ENCODE measurements at places on chromosomes 3 and 15. TPM values are rescaled to one million over a fixed set of nuclear protein-coding genes. Genes with fewer than 3 reads are reported as not detected.
A peak's percentile ranks its signal among the peaks of the same experiment; 100 is the strongest.

Gene ACKR2
- total RNA-seq, result not detected

GRCh38 chr15:101702077-101702476 is 22.2 kb downstream of the TARS3 start:
- peaks cover 77% of the 10 kb centered on the region for H3K36me3 ChIP-seq
- H3K27ac ChIP-seq, result no peak overlapping the region
- no peaks in the 10 kb centered on the region for H3K27me3 ChIP-seq
- H3K4me1 ChIP-seq, result no peaks in the 10 kb centered on the region

Gene GPR15
- total RNA-seq, result 5.7 TPM

DNA sequence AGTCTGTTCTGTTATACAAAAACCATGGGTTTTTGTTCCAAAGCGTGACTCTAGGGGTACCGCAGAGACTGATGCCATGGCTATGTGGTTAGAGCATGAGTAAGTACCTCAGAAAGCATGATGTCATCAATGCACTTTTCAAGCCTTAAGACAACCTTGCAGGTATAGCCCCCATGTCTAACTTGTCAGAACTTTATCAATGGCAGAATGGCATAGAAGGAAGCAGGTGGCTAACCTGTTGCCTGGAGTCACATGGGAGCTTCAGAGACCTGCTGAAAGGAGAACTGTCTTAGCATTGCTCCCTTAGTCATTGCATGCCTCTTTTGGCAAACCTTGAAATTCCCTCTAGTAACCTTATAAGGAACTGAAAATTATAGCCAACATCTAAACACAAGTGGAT is 52.5 kb downstream of the EOMES start:
- no peak overlapping the region for H3K27ac ChIP-seq
- no peak for DNase-seq
- H3K36me3 ChIP-seq, result no peaks in the 10 kb centered on the region

- H3K27ac ChIP-seq, result no peak overlapping the region
- no peaks in the 10 kb centered on the region for H3K36me3 ChIP-seq
- H3K4me3 ChIP-seq, result no peak overlapping the region
- no peaks in the 10 kb centered on the region for H3K27me3 ChIP-seq
Observed at GRCh38 chr3:64653101-64653500, 34.7 kb downstream of the ADAMTS9 start.

- H3K27me3 ChIP-seq, result peaks cover 2% of the 10 kb centered on the region
Observed at GRCh38 chr3:44108481-44108880, 133.2 kb upstream of the TOPAZ1 start.

DNA sequence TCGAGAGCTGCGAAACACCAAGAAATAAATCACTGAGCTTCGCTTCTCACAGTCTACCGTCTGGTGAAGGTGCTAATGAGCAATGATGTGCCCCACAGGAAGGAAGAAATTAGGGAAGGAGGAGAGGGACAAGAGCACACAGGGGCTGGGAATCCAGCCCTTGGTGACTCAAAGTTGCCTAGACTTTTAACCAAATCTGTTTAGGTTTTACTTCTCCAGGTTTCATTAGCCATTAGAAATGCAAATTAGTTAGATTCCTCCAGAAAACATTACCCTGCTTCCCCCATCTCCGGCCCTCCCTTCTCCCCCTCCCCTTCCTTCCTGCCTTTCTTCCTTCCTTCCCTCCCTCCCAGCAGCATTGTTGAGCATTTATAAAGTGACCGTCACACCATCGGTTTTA is 59.3 kb upstream of the UBE2E1 start:
- H3K4me1 ChIP-seq, result no peaks in the 10 kb centered on the region
- no peak overlapping the region for H3K27ac ChIP-seq
- DNase-seq, result no peak
- no peaks in the 10 kb centered on the region for H3K27me3 ChIP-seq
- no peak overlapping the region for H3K4me3 ChIP-seq

DNA sequence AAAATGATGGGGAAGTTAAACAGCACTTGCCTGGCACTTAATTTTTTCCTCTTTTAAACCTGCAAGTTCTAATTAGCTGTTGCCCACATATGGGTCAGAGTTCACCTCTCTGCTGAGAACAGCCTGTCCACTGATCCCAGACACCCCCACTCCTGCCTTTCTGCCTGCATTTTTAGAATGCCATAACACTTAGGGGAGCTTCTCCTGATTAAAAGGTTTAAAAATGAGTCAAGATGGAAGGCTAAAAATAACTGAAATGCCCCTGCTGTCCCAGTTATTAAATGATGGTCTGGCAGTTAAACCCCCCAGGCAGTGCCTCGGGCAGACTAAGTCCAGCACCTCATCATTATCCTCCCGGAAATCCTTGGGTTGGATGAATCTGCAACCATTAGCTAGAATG is 913.6 kb upstream of the ARPP21 start:
- no peak overlapping the region for H3K27ac ChIP-seq
- no peaks in the 10 kb centered on the region for H3K4me1 ChIP-seq
- no peak overlapping the region for H3K4me3 ChIP-seq
- no peaks in the 10 kb centered on the region for H3K36me3 ChIP-seq
- H3K27me3 ChIP-seq, result no peaks in the 10 kb centered on the region
- DNase-seq, result no peak

- H3K27ac ChIP-seq, result no peak overlapping the region
- H3K36me3 ChIP-seq, result no peaks in the 10 kb centered on the region
- no peaks in the 10 kb centered on the region for H3K4me1 ChIP-seq
- H3K4me3 ChIP-seq, result no peak overlapping the region
Observed at GRCh38 chr15:95409626-95410310, 920.7 kb upstream of the NR2F2 start.

- no peak overlapping the region for H3K27ac ChIP-seq
- H3K36me3 ChIP-seq, result no peaks in the 10 kb centered on the region
- H3K4me1 ChIP-seq, result no peaks in the 10 kb centered on the region
- no peaks in the 10 kb centered on the region for H3K27me3 ChIP-seq
- no peak for DNase-seq
Observed at GRCh38 chr15:35696767-35697231, 150.8 kb upstream of the DPH6 start.

DNA sequence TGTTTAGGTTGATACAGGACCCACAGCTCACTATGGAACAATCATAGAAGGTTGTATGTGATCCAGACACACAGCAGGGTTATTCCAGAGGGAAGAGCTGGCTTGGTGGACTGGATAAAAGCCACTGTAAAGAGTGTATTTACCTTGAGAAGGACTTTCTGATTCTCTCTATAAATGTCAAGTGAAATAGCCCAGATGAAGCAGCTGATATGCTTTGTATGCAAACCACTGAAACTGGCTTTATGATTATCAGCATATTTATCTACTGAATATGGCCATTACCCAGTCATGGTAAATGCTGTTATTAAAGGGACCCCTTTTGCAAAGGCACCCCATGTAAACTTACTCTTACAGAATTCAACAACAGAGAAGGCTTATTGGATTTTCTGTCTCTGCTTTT is 28.1 kb downstream of the C3orf80 start:
- peaks cover 3% of the 10 kb centered on the region for H3K36me3 ChIP-seq
- H3K27me3 ChIP-seq, result peaks cover 7% of the 10 kb centered on the region
- no peaks in the 10 kb centered on the region for H3K4me1 ChIP-seq
- no peak for DNase-seq
- no peak overlapping the region for H3K4me3 ChIP-seq

- DNase-seq, result no peak
- no peak overlapping the region for H3K4me3 ChIP-seq
- no peaks in the 10 kb centered on the region for H3K27me3 ChIP-seq
- H3K36me3 ChIP-seq, result no peaks in the 10 kb centered on the region
- H3K4me1 ChIP-seq, result no peaks in the 10 kb centered on the region
- H3K27ac ChIP-seq, result no peak overlapping the region
Observed at GRCh38 chr3:197446700-197447056, 109.1 kb downstream of the BDH1 start.

Gene NTRK3
- not detected for total RNA-seq

Gene SCN11A
- total RNA-seq, result not detected

GRCh38 chr3:174242311-174243041 is 616.7 kb upstream of the NAALADL2 start:
- no peak overlapping the region for H3K4me3 ChIP-seq
- no peaks in the 10 kb centered on the region for H3K4me1 ChIP-seq
- DNase-seq, result no peak
- H3K27me3 ChIP-seq, result no peaks in the 10 kb centered on the region

DNA sequence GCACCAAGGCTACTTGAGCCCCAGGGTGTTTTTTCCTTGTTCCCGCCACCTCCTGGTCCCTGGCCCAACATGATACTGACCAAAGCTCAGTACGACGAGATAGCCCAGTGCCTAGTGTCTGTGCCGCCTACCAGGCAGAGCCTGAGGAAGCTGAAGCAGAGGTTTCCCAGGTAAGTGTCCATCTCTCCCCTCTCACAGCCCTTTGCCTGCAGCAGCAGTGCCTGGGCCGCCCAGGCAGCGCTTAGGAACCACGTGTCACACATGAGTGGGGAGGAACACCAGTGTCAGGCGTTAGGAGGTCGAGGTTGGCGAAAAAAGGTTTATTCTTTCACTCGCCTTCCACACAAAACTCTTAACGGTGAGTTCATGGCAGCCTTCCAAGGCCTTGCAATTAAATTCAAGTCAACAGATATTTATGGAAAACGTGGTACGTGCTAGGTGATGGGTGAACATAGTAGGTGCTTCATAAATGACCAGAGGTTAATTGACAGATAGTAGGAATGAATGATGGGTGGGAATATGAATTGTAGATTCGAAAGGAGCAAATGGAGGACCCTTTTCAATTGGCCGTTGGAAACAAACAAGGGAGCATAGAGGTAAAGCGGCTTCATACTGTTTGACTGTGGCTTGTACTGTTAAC is 486 bp downstream of the CDIN1 start:
- peaks cover 3% of the 10 kb centered on the region for H3K27me3 ChIP-seq
- peak overlapping the region; percentile 80 for H3K27ac ChIP-seq
- no peak for DNase-seq
- peaks cover 10% of the 10 kb centered on the region for H3K4me1 ChIP-seq
- peak overlapping the region; percentile 94 for H3K4me3 ChIP-seq

GRCh38 chr3:42062464-42062863 is 28.7 kb upstream of the TRAK1 start:
- no peak overlapping the region for H3K27ac ChIP-seq
- H3K27me3 ChIP-seq, result no peaks in the 10 kb centered on the region
- no peaks in the 10 kb centered on the region for H3K4me1 ChIP-seq
- H3K36me3 ChIP-seq, result no peaks in the 10 kb centered on the region
- H3K4me3 ChIP-seq, result no peak overlapping the region
- DNase-seq, result no peak

Gene IL17RB
- total RNA-seq, result 2.5 TPM

DNA sequence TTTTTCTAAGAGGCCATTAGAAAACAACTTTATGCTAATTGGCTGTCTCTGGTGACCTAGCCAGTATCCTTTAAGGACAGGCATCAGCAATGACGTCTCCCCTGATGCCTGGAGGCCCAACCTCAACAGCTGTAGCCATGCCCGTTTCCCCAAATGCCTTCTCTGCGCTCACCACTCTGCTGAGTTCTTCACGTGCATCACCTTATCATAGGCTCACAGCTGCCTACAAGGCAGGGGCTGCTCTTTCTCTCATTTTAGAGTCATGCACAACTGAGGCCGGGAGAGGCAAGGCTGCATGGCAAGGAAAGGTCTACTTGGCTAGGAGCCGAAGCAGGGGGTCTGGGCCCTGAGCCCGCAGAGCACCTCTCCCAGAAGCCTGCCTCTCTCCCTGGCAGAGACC is 43.9 kb upstream of the SEC13 start:
- H3K4me1 ChIP-seq, result no peaks in the 10 kb centered on the region
- H3K4me3 ChIP-seq, result no peak overlapping the region
- no peaks in the 10 kb centered on the region for H3K36me3 ChIP-seq
- DNase-seq, result no peak

GRCh38 chr3:53169832-53170324 is 8.9 kb downstream of the PRKCD start:
- H3K4me1 ChIP-seq, result peaks cover 23% of the 10 kb centered on the region
- no peak for DNase-seq
- no peak overlapping the region for H3K4me3 ChIP-seq
- no peaks in the 10 kb centered on the region for H3K27me3 ChIP-seq
- no peak overlapping the region for H3K27ac ChIP-seq
- H3K36me3 ChIP-seq, result peaks cover 2% of the 10 kb centered on the region

Gene GP9
- total RNA-seq, result 3.7 TPM

DNA sequence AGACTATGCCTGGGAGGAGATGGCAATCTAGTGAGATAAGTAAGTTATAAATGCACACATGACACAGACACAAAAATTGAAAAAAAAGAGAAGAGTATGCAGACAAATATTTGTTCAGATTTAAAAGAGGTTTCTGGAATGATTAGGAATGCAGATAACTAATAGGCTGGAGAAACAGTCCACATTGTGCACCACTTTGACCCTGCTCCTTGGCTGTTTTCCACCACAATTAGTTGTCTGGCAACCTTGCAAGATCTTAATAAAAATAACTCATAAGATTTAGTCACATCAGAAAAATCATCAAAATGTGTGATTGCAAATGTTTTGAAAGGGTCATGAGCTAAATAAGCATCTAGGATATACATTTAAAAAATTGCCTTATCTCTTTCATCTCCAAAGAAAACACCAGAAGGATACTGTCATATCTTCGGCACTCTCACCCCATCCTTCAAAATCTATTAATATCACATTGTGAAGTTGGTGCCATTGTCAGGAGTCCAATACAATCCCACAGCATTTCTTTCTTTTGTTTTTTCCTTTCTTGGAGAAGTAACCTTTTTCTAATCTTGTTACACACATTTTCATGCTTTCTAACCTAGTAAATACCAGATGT is 153.7 kb upstream of the KCNMB2 start:
- DNase-seq, result no peak
- H3K4me3 ChIP-seq, result no peak overlapping the region
- no peak overlapping the region for H3K27ac ChIP-seq
- no peaks in the 10 kb centered on the region for H3K27me3 ChIP-seq

DNA sequence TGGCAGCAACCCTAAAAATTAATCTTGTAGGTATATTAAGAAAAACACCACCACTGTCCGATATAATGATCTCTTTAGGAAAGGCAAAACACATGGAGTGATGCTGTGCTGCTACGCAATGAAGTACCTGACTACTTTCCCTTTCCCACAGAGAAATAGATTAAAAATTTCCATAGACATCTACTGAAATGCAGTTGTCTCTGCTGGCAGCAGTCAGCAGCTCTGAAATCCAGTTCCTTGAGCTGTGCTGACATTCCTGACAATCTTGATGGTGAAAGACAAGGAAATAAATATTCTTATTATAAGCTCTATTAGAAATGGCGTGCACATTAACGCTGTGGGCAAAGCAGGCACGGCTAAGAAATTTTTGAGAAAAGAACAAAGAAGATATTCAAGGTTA is 287.6 kb downstream of the IL5RA start:
- no peak overlapping the region for H3K27ac ChIP-seq
- H3K4me3 ChIP-seq, result no peak overlapping the region
- H3K36me3 ChIP-seq, result no peaks in the 10 kb centered on the region
- no peak for DNase-seq
- H3K27me3 ChIP-seq, result no peaks in the 10 kb centered on the region
- no peaks in the 10 kb centered on the region for H3K4me1 ChIP-seq

GRCh38 chr3:71102111-71102983 is 481.2 kb downstream of the FOXP1 start:
- no peak for DNase-seq
- peak overlapping the region; percentile 39 for H3K27ac ChIP-seq
- H3K4me1 ChIP-seq, result peaks cover 37% of the 10 kb centered on the region

Measured in CD4-positive, CD25-positive, alpha-beta regulatory T cell (primary cell).